ENCODE measurements at places on chromosomes 1 and 21.

DNA sequence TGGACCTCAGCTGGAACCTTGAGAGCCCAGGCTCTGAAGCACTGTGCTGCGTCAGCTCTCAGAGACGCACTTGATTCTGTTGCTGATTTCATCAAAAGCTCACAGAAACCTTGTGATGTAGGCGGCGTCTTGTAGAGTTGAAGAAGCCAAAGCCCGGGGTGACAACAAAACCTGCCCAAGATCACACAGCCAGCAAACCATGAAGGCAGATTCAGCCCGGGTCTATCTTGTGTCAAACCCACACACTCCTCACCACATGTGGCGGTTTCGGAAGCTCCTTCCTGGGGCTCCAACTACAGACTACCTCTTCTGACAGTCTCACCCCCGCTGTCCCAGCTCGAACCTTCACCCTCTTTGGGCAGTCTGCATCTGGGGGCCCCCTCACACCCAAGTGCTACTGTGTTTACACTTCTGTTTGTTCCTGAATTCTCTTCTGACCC lies 50.4 kb downstream of the TENT5C start:
- peak; percentile 76 for DNase-seq

DNA sequence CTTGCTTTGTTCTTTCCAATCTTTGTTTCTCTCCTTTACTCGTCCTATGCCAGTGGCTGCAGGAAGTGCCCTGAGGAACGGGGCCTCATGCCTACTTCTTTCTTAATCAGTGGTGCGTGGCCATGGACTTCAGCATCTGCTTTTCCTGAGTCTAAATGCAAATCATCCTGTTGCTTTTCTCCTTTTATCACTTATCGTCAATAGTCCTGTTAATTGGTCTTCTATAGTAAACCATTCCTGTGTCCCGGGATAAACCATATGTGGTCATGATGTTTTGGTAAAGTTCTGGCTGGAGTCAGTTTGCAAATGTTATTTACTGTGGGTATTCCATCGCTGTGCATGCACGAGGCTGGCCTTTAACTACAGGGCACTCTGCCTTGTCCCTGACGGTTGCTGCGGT lies 47.5 kb downstream of the AGPAT3 start:
- no peak for DNase-seq

DNA sequence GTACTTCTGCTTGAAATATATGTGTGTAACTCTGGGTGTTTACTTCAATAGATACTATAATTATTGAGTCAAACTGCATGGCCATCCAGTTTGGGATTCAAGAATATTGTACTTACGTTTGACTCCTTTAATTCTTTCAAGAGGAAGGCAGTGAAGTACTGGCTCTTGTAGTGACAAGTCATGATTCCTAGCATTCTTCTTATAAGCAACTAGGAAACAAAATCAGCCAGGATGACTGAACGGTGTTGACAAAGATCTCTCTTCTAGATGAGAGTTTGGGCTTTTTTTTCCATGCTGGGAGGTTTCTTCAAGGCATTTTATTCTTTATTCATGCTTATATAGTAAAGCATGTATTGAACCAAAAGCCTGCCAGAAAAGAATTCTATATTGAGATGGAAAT lies 58.3 kb downstream of the CLEC20A start:
- no peak for DNase-seq

DNA sequence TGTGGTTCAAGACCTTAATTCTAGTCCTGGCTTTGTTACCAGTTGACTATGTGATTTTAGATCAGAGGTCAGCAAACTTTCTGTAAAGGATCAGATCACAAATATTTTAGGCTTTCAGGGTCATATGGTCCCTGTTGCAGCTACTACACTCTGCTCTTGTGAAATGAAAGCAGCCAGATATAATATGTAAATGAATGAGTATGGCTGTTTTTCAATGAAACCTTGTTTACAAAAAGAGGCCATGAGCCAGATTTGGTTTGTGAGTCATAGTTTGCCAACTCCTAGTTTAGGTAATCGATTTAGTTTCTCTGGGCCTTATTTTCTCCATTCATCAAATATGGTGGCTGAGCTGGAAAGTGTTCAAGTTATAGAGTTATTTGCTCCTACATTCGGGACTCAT lies 346.7 kb downstream of the NUF2 start:
- DNase-seq: no peak

DNA sequence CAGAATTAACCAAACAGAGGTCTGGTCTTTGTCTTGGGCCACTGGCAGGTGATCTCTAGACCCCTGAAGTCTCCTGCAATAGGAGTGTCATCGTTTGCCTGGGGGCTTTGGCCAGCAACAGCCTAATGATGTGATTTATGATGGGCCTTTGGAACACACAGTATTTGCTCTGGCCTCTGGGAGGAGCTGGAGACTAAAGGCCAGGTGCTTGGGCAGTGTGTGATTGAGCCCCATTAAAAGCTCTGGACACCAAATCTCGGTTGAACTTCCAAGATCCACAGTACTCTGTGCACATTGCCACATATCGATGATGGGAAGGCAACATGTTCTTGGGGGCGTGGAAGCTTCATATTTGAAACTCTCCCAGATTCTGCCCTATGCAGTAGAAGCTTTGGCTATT lies 32.0 kb upstream of the TLR5 start:
- no peak for DNase-seq

DNA sequence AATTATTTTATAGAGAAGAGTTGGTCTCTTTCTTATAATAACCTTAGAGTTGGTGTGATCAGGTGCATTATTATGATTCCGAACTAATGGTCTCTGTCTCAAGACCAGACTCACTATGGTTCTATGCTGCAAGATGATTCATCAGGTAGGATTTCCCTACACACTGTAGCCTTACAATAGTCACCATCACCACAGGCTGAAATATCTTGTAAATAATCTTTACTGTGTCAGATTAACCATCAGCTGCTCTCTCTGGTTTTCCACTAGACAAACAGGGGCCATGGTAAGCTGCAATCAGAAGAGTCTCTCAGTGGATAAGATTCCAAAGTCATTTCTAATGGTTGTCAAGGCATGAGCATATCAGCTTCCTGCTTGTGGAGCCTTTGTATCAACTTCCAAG lies 4.4 kb upstream of the GBP4 start:
- DNase-seq: no peak

GRCh38 chr1:93777255-93777654 lies 95.6 kb upstream of the BCAR3 start:
- no peak for DNase-seq

GRCh38 chr1:91080650-91081049 lies 58.8 kb upstream of the ZNF644 start:
- no peak for DNase-seq

DNA sequence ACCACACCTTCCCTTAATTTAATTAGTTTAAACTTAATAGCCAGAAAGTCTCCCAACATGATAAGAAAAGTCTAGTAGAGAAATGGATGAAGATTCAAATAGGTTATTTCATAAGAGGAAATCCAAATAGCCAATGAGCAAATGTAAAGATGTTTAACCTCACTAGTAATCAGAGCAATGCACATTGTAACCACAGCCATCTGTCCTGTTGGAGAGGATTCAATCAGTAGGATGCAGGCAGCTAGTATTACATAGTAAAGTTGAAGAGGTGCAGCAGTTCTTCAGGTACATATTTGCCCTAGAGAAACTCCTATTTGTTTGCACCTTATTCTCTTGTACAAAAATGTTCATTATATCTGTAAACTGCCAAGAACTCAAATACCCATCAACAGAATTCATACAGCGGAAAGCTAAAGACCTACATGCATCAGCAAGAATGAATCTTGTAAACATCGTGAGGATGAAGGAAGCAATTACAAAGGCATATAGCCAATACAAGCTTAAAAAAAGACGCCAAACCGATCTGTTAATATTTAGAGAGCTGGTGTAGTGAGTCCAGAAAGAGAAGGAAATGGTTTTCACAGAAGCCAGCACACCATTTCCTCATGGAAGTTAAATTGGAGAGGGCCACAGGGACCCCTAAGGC lies 27.9 kb downstream of the DIP2A start:
- DNase-seq: no peak

DNA sequence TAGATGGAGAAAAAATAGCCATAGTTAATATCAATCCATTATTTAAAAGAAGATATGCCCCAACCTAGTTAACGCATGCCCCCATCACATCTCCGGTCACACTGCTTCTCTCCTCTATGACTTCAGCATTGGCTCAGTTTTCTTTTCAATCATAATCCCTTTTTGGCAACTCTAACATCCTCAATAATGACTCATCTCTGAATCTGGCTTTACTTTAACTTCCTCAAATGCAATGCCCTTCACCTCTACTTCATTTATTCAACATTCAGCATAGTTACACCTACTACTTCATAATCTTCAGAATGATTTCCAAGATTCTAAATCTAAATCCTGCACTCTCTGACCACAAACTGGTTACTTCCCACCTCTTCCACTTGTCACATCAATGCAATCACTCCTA lies 417.3 kb downstream of the USH2A start:
- DNase-seq: no peak

DNA sequence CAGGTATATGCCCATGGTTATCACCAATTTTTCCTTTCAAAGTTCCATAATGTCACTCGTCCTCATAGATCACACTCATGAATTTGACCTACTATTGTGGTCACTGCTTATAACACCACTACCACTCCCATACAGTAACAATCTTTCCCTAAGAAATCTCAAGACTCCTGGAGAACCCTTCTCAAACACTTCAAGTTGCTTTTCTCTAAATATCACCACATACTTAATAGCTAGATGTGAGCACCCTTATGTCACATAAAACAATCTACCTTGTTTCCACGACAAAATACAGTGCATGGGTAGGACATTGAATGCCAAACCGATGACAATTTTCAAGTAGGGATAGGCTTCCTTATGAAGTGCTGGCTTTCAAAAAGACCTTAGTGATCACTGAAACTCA lies 104.5 kb downstream of the LRRC53 start:
- DNase-seq: no peak

- DNase-seq: no peak
Measured at GRCh38 chr1:234398849-234399381, 25.7 kb downstream of the COA6 start.

- no peak for DNase-seq
Measured at GRCh38 chr1:43773821-43774220, 66.5 kb downstream of the ST3GAL3 start.

DNA sequence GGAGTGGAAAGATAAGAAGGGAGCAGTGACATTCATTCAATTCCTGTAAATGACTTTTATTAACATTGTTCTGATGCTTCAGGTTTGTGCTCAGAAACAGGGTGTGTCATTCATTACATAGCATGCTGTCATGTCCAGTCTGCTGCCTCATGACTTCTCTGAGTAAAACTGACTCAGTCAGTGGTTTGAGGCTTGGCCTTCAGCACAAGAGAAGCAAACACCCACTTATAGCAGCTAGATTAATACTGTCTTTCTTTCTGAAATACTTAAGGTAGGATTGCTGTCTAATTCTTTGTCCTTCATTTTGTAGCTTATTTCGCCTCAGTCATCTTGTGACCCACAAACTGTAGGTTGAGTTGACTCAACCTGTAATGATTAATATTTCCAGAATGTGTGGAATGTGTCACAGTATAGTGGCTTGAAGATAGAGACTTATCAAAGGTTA lies 32.9 kb downstream of the RASAL2 start:
- no peak for DNase-seq

- DNase-seq: no peak
Measured at GRCh38 chr1:113399062-113399583, 8.8 kb downstream of the MAGI3 start.

- DNase-seq: no peak
Measured at GRCh38 chr1:173784997-173785396, 39.5 kb upstream of the DARS2 start.

GRCh38 chr1:91559838-91560565 lies 59.4 kb downstream of the CDC7 start:
- no peak for DNase-seq

GRCh38 chr21:21084179-21084578 lies 86.0 kb downstream of the NCAM2 start:
- DNase-seq: no peak

DNA sequence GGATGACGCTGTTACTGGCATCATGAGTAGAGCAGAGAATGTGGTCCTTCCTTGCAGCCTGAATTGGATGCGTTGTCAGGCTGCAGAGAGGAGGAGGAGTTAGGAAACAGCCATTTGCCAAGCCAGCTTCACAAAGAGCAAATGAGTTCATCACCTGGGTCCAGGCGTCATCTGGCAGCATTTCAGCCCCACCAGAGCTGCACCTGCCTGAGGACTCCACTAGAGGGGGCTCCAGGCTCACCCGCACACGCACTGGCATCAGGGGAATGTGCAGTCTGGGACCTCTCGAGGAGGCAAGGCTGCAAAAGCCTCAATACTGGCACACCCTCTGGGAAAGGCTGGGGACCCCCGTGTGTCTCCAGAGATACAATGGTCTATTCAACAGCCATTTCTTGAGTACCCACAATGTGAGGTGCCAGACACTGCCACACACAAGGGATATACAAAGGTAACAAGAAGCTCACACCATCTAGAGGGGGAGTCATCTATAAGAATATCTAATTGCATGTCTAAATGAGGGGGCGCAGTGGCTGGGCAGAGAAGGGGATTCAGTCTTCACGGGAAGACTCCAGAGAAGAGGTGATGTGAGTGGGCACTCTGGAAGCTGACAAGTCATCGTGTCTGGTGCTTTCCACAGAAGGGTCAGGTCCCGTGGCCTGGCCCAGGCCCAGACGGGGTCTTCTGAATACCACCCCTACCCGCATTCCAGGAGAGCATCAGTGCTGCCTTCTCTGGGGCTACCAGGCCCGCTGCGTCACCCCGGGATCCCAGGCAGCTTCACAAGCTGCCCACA lies 53.5 kb upstream of the CNTN2 start:
- DNase-seq: peak; percentile 14

DNA sequence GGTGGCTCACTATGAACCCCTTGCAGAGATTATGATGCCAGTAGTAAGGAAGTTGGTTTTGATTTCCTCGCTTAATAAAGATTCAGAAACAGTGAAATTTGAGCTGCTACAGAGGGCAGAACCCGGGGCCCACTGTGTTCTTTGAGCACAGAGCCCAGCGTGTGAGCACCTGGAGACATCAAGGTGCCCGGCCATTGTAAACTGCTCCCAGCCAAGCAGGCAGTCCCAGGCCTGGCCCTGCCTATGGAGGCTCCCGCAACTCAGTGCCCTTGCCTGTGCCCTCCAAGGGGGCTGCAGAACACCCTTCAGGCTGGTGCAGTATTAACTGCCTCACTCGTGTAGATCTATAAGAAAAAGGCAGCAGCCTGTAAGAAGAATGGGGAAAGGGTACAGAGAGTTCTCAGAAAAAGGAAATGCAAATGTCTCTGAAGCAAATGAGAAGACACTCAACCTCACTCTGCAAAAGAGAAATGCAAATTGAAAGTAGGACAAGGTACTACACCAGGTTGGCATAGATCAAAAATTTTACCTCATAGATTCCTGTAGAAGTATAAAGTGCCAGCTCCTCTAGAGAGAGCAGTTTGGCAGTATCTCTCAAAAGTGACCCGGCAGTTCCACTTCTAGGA lies 323.7 kb downstream of the HHAT start:
- no peak for DNase-seq

- DNase-seq: no peak
Measured at GRCh38 chr1:17802164-17802563, 47.0 kb downstream of the ACTL8 start.

GRCh38 chr1:68188060-68188538 lies 44.2 kb downstream of the WLS start:
- DNase-seq: no peak

- DNase-seq: no peak
Measured at GRCh38 chr1:29575277-29575676, 339.0 kb downstream of the PTPRU start.

All from stimulated activated CD8-positive, alpha-beta memory T cell treated with anti-CD3 and anti-CD28 coated beads, Interleukin-15, amount 100 ng/mL, for 48 hours (primary cell).